SK-N-SH treated with all-trans-retinoic acid at 6 μM for 48 hours (cell line): ENCODE measurements at places on chromosomes 2 and 18.
A peak's percentile ranks its signal among the peaks of the same experiment; 100 is the strongest.

- no peak for ATAC-seq
These were observed 11.7 kb downstream of the ANO7 start for GRCh38 chr2:241199897-241200821.

GRCh38 chr18:13943338-13943737 is 28.0 kb upstream of the MC2R start:
- ATAC-seq = no peak

GRCh38 chr2:170736628-170737027 is 21.5 kb downstream of the SP5 start:
- ATAC-seq = no peak

GRCh38 chr2:191835539-191836350 is 11.1 kb downstream of the CAVIN2 start:
- ATAC-seq = peak; percentile 85

GRCh38 chr2:42084231-42084671 is 36.4 kb downstream of the PKDCC start:
- no peak for ATAC-seq

DNA sequence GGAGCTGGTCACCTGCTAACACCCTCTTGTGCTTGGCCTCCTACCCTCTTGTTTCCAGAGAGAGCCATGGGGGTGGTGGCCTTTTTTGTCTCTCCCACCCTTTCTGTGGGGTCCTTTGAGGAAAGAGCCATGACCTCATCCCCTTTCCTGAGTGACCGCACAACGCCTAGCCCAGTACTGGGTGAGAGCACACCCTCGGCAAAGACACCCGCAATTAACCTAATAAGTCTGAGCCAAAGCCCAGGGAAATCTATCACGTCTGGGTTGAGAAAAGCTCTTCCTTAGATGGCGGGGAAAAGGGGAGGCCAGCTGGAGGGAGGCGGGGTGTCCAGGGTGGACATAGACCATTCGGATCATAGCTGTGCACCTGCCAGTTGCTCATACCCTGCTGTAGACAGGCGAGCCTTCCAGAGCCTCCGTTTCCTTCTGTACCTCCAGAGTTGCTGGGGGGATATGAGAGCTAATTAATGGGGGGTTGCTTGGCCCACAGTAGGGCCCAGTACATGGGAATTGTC is 93.7 kb upstream of the MCFD2 start:
- ATAC-seq = no peak

DNA sequence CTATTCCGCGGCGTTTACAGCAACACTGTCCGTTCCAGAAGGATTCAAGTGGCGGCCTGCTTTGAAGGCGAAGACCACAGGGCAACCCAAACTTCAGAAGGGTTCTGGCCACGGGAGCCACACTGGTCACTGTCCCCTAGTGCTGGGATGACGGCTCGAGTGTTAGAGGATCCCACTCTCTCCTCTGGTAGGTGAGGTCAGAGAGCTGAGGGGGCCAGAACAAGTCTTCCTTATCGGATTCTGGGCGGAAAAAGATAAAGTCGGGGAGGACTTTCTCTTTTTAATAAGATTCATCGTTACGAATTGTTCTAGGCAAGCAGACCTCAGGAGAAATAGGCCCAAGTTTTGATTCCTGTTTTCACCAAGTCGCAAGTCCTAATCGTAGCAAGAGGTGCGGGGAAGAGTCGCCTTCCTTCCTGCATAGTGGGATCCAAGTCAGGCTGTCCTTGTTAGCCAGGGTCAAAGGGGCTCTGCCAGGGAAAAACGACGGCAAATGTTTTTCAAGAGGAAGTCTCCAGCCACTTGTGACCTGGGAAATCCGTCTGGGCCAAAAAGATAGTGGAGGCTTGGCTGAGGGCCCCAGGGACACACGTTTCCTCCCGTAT is 864 bp upstream of the MYL12A start:
- ATAC-seq = no peak

DNA sequence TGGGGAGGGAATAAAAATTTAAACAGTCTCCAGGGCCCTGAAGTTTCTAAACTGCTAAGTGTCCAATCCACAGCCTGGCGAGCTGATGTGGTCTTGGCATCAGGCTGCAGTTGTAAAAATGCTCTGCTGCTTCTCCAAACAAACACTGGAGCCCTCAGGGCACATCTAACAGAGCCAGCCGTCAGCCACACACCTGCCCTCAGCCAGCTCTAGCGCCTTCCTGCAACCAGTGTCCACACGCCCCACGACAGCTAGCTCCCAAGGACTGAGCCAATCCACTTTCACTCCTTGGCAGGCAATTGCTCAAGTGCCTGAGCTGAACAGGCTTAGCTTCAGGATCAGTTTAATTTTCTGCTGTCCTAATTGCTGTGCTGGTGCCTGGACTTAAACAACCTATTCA is 446.4 kb upstream of the RAB12 start:
- ATAC-seq = no peak

DNA sequence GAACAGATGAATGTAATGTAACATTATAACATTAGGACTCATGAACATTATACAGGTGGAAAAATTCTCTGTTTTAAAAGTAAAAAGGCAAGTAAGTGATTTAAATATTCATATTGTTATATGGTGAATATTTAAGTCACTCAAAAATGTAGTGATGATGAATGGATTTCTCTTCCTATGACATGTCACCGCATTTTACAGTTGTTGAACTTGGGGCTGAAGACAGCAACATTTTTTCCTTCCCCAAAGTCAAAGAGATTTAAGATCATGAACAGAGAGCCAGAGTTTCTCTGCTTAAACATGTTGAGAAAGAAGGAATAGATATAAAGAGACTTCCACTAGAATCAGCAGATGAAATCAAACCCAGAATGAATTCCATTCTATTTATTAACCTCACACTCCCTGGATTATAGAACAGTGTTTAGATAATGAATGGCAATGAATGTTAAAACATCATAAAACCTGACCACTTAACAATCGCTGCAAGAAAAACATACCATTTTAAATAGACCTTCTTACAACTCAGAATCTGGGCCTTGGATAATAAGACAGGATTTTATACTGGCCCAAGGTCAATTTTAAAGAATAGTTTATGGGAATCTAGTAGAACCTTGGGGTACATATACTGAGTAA is 163.6 kb upstream of the SIX2 start:
- ATAC-seq = no peak

GRCh38 chr18:78966793-78967106 is 12.9 kb upstream of the SALL3 start:
- no peak for ATAC-seq
